ENCODE measurements at places on chromosomes 11 and 22.

DNA sequence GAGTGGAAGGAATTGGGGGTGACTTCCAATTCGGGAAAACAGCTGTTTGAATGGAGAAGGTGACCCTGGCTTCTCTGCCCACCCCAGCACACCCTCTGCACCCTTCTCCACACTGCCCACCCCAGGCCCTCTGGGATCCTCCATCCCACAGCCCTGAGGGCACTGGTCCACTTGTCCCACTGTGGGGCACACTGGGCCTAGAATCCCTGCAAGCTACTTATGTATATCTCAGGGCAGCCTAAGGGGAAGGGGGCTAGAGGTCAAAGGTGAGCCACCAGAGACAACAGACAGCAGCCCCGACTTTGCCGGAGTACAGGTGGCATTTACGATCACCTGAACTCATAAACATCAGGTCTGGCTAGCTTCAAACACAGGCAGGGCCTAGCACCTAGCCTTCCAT is 673 bp upstream of the SCUBE2 start:
- no peak for DNase-seq

- no peak for DNase-seq
These were observed 43.8 kb upstream of the BLID start for GRCh38 chr11:122159861-122160260.

GRCh38 chr11:132123854-132124835 is 753.7 kb downstream of the NTM start:
- no peak for DNase-seq

DNA sequence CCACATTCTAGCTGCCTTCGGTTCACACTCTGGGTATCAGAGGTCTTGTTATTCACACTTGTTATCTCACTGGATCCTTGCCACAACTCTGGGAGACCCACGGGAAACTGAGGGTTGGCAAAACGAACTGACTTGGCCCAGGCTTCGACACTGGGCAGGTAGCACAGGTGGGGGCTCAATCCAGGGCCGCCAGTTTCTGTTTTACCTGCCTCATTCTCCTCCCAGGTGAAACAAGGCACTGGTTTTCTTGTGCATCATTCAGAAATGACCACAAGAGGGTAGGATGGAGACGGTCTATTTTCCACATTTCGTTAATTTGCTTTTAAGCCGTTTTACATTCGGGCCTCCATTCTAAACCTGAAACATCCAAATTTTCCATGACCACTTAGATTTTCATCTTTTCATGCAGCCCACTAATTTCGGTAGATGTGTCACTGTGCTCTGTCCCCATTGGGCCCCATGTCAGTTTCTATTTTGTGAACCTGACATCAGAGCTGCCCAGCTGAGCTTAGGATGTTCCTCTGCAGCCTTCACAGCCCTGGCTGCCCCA is 108.1 kb downstream of the KIAA1671 start:
- no peak for DNase-seq

GRCh38 chr22:44429941-44430587 is 68.0 kb downstream of the RTL6 start:
- no peak for DNase-seq

GRCh38 chr11:115561116-115561515 is 56.9 kb upstream of the CADM1 start:
- no peak for DNase-seq

DNA sequence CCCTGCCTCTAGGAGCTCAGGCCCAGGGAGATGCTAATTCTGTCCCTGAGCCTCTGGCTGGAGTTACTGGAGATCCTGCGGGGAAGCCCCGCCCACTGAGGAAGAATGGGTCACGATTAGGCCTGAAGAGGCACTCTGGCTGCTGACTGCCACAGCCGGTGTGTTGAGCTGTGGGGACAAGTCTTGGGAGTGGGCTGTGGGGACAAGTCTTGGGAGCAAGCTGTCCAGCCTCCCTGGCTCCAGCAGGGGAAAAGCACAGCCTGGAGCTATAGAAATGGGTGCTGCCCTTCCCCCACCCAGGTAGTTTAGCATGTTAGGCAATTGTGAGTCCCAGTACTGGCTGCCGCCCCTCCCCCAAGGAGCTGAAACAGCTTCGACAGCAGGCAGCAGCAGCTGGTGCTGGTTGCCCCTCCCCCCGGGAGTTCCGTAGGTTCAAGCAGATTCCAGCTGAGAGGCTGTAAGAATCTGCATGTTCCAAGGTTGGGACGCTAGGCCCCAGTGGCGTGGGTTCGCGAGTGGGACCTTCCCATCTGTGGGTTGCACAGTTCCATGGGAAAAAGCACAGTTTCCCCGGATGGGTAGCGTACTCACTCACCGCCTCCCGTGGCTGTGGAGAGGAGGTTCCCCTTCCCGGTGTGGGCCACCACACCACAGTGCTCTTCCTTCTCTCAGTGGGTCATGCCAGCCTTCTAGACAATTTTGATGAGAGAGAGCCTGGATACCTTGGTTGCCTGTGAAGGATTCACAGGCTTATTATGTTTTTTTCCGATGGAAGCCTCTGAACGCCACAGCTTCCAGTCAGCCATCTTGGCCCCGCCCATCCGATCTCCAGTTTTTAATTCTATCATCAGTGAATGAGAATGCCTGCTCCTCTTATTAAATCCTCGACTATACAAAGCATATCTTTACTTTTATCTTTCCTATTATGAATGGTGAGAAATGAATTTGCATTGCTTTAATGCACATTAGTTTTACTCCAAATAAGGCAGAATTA is 61.5 kb downstream of the MSANTD4 start:
- no peak for DNase-seq

- DNase-seq, result no peak
These were observed 90.7 kb downstream of the C11orf87 start for GRCh38 chr11:109512680-109513079.

GRCh38 chr11:87972133-87972532 is 203.1 kb downstream of the RAB38 start:
- no peak for DNase-seq

DNA sequence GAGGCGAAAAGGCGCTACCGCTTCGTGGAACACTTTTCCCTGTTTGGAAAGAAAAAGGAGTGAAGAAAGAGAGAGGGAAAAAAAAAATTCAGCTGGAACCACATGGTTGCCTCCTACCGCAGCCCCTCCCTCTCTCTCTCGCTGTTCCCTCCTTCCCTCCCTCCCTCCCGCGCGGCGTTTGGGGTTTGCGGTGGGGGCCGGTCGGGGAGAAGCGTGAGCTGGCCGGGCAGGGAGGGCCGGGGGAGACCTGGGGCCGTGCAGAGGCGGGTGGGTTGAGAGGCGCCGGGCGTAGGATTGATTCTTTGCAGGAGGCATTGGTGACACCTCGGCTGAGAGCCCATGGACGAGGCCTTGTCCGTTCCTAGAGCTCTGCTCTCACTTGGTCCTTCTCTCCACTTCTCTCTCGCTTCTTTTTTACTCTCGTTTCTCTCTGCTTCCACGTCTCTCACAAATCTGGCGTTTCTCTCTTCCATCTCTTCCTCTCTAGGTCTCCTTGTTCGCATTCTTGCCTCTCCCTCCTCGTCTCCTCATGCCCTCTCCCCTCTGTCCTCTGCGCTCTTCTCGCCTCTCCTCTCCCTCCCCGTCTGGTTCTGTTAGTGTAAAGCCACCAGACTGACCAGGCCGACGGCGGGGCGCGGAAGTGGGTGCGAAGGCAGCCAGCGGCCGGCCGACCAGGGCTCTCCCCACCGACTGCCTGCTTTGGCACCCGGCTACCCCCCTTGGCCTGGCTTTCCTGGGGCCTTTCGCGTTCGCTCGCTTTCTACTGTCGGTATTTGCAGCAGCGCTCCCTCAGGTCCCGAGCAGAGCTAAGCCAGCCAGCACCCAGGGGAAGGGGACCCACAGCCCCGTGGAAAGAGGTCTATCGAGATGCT is at the start of gene CLMP:
CLMP (minus strand) TSS at position 61 of the 872 bp plus-strand sequence. CDS start 308 bp downstream, outside the sequence.
- no peak for DNase-seq

- no peak for DNase-seq
These were observed 70.5 kb downstream of the FEZ1 start for GRCh38 chr11:125425601-125426000.

DNA sequence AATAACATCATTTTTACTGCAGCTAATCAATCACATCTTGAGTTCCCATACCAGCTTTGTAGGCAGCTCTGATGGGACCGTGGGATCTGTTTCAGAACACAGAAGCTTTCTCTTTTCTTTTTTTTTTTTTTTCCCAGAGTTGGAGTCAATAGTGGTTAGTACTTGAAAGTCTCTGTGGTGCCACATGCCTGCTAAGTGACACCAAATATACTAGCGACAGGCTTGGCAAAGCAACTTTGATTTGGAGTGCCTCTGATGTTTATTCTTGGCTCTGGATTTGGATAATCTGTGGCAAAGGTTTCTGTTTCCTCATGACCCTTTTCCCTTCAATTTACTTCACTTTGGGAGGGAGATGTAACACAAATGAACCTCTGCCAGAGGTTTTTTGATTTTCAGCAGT is 681.4 kb upstream of the TENM4 start:
- no peak for DNase-seq

DNA sequence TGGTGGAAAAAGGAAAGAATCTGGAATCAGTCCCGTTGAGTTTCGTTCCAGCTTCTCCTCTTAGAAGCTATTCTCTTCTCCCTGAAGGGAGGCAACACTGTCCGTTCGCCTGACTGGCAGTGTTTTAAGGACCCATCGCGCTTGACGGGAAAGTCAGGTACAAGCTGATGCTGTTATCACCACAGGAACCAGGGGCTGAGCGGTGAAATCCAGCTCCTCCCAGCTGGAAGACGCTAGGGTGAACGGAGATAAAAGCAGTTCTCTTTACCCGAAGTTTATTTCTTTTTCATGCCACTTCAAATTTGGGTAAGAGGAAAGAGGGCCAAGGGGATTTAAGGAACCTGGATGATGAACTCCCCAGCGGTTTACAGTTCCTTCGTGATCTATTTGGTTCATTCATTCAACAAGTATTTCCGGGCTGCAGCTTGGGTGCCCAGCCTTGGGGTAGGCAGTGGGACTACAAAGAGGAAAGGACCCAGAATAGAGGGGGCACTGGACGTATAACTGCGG is 551 bp upstream of the DEUP1 start:
- no peak for DNase-seq

GRCh38 chr11:22539821-22540256 is 85.8 kb downstream of the FANCF start:
- DNase-seq, result no peak

DNA sequence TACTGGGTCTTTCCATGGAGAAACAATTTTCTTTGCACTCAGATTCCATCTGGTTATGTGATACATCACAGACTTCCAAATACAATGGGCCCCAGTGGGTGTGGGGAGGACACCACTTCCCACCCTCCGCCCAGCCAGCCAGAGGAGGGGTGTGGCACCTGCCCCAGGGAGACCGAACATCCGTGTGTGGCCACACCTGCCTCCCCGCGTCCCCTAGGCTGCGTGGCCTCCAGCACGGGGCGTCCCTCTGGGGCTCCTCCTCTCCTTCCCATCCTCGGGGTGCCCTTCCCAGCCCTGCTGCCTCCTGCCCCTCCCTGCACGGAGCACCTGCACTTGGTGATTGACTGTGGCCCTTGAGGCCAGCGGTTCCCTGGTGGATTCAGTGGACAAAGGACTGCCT is 49.1 kb downstream of the CERK start:
- DNase-seq, result no peak

- no peak for DNase-seq
These were observed 93.2 kb upstream of the APOA1 start for GRCh38 chr11:116930586-116930985.

DNA sequence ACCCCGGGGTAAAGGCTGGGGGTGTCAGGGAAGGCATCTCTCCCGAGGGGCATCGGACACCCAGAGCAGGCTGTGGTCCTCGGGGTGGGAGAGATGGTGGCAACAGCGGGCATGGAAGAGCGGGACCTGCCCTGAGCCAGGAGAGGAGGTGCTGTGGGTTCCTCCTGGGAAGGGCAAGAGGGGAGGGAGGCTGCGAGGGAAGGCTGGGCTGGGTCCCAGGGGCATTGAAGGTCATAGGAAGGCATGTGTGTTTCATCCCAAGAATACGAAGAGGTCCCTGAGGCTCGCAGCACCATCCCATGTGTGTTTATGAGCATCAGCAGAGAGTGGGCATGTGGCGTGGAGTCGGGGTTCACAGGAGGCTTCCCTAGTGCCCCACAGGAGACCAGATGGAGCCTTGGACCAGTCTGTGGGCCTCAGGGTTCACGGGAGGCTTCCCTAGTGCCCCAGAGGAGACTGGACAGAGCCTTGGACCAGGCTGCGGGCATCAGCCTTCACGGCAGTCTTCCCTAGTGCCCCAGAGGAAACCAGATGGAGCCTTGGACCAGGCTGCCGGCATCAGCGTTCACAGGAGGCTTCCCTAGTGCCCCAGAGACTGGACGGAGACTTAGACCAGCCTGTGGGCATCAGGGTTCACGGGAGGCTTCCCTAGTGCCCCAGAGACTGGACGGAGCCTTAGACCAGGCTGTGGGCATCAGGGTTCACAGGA is 420.6 kb downstream of the BRD1 start:
- no peak for DNase-seq

- DNase-seq, result no peak
These were observed 129.9 kb downstream of the NAV2 start for GRCh38 chr11:19842505-19842904.

DNA sequence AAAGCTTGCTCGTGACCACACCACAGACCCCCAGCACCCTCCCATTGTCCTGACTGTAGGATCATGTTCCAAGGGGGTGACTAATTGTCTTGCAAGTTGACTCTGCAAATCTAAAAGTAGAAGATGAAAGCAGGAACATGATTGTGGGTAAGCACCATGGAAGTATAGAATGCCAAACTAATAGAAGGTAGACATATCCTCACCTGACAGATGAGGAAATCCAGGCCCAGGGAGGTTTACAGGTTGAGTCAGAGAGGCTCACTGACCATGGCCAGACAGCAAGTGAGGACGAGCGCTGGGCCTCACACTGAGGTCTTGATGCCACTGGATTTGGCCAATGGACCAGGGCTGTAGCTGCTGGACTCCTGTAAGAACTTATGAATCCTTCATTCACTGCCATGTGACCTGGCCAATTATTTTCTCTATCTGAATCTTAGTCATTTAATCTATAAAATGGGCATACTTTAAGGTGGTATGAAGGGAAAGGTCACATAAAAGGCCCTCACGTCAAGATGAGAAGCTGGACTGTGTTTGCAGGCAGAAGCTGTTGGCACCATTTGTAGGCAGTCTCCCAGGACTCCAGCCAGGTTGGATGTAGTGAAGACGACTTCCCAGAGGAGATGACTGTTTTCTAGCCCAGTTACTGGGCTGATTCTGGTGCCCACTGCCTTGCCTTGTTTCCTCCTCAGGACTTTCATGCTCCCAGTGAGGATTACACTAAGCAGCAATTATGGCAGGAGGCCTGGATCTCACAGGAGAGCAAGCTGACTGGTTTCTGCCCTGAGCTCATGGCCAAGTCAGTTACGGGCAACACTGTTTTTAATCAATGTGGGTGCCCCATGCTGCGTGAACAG is 54.6 kb downstream of the GAB4 start:
- DNase-seq, result no peak

DNA sequence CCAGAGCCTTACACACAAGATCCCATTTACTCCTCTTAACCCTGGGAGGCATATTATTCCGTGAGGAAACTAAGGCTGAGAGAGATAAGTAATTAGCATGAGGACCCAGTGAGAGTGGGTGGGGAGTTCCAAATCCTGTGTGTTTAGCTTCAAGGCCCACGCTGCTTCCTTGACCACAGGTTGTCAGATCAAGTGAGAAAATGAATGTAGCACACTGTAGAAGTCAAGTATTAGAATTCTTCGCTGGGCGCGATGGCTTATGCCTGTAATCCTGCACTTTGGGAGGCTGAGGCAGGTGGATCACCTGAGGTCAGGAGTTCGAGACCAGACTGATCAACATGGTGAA is 3.8 kb downstream of the CYB561A3 start:
- DNase-seq, result no peak
